ENCODE measurements at places on chromosomes 11 and 22.
A peak's percentile ranks its signal among the peaks of the same experiment; 100 is the strongest.

- no peak for DNase-seq
Measured at GRCh38 chr11:15493921-15494620, 379.3 kb downstream of the INSC start.

DNA sequence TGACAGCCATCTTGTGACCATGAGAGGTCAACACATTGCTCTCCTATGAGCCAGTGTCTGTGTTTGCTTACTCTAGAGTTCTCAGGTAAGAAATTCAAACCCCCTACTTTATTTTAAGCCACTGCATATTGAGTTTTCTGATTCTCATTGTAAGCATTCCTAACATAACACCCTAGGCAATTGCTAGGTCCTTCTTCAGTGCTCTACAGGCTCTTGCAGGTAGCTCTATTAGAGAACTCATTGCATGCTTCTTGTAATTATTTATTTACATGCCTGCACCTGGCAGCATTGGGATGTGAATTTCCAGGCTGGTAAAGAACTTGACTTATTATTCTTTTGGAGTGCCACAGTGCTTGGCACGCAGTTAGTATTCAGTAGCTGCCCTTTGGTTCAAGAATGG, 288.8 kb upstream of the SYN3 start:
- DNase-seq = no peak

- DNase-seq = no peak
Measured at GRCh38 chr11:74019860-74020259, 11.0 kb upstream of the UCP3 start.

DNA sequence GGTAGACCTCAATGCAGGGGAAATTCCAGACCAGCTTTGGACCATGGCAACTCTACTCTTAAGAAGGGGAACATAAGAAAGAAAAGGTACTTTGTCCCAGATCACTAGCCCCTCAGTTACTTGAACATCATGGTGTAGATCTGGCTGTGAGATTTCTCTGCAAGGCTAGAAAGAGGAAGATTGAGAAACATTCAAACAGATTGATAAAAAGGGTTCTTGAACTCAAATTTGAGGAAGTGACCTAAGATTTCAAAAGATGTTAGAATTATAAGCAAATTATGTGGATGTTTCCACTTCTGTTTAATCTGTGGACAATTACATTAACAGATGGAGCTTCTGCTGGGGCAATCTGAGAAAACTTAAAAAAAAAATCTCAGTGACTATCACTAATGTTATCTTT, 21.8 kb upstream of the UPB1 start:
- no peak for DNase-seq

DNA sequence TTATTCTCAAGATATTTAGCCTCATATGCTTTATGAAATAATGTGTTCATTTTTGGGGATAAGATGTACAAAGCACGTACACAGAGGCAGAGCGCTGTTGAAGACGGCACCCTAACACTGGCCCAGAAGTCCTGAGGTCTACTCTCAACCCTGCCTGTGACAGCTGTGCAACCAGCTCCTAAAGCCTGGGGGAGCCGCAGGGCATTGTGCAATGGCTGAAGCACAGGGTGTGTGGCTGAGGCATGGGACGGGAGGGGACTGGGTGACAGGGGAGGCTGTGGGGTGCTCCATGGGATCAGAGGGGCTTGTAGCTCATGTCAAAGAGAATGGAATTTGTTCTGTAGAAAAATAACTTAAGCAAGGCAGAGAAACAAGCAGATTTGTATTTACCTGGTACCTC, 27.7 kb downstream of the FAM227A start:
- no peak for DNase-seq

GRCh38 chr22:45271667-45272201, 13.0 kb upstream of the UPK3A start:
- DNase-seq = no peak

DNA sequence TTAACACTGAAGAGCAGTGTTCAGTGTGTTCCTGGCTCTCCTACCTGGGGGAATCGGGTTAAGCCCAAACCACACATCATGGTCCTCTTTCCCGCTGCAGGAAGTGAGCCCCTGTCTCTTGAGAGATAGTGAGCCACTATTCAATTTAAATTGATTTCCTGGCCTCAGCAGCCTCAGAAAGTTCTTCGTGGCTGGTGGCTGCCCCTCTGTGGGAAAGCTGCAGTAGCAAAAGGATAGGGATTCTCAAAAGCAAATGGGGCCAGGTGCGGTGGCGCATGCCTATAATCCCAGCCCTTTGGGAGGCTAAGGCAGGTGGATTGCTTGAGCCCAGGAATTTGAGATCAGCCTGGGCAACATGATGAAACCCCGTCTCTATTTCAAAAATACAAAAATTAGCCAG, 49.1 kb upstream of the CD5 start:
- no peak for DNase-seq

DNA sequence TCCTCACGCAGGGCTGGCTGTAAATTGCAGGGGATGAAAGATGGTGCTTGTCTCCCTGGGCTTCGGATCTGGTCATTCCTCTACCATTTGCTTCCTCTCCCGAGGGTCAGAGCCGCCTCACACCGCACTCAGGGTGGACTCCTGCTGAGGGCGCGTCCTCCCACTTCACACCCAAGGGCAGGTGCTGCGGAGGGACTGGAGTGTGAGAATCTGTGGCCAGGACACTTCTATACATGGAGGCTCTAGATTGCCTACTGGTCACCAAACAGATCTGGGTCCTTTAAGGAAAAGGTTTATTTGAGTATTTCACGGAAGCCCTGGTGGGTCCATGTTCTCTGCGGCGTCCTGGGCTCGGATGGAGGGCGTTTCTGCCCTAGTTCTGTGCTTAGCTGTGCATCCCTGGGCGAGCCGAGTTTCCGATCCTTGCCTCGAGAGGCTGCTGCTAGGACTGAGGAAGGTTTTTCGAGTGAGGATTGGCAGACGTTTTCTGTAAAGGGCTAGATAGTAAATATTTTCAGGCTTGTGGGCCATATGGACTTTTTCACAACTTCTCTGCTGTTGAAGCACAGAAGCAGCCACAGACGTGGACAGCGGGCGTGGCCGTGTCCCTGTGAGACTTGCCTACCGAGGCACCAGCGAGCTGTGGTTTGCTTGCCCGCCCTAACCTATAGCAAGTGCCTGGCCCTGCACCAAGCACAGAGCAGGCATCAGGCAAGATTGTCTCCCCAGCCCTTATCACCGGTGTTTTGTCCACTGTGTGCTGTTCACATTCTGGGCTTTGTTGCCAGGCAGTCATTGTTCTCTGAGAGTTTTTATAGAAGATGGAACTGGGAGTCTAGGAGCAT, 279.0 kb downstream of the TBC1D22A start:
- no peak for DNase-seq

- no peak for DNase-seq
Measured at GRCh38 chr22:26445577-26446275, 16.7 kb downstream of the ASPHD2 start.

- no peak for DNase-seq
Measured at GRCh38 chr11:8060801-8061554, 20.0 kb upstream of the TUB start.

- DNase-seq = no peak
Measured at GRCh38 chr11:111879637-111879960, 258 bp downstream of the CFAP68 start.

DNA sequence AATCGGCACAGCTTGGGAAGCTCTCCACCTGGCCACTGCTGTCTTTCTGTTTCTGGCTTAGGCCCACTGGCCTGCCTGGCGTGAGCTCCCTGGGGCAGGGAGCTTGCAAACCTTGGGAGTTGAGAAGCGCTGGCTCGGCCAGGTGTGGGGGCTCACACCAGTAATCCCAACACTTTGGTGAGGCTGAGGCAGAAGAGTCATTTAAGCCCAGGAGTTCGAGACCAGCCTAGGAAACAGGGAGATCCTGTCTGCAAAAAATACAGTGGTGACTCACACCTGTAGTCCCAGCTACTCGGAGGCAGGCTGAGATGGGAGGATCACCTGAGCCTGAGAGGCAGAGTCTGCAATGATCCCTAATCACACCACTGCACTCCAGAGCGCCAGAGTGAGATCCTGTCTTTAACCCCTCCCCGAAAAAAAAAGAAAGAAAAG, 4.0 kb downstream of the AP5B1 start:
- no peak for DNase-seq

DNA sequence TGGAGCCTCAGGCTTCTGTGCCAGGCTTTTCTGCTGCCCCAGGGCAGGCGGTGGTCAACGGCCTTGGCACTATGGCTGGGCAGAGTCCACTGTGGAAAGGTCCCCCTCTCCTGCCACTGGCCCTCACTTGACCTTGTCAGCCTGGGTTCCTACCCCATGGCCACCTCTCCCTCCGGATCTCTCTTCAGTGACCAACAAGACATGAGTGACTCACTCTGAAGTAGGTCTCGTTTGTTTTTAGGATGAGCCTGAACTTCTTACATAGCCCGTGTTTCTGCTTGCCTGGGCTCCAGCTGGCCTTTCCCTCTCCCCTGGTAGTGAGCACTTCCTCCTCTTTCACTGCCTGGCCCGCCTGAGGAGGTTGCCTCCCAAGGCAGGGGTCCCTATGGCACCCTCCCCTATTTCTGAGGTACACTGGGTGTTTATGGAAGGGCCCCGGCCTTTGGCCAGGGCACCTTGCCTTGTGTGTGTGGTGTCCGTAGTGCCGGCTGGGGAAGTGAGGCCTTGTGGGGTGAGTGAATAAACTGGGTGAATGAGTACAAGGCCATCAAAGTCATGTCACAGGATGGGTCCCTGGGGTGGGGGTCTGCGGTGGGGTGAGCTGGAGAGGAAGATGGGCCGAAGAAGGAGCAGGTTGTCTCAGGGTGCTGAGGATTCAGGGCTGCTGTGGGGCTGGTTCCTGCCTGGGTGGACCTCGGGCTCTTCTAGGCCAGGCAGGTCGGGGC, 5.0 kb downstream of the SHANK3 start:
- DNase-seq = no peak

DNA sequence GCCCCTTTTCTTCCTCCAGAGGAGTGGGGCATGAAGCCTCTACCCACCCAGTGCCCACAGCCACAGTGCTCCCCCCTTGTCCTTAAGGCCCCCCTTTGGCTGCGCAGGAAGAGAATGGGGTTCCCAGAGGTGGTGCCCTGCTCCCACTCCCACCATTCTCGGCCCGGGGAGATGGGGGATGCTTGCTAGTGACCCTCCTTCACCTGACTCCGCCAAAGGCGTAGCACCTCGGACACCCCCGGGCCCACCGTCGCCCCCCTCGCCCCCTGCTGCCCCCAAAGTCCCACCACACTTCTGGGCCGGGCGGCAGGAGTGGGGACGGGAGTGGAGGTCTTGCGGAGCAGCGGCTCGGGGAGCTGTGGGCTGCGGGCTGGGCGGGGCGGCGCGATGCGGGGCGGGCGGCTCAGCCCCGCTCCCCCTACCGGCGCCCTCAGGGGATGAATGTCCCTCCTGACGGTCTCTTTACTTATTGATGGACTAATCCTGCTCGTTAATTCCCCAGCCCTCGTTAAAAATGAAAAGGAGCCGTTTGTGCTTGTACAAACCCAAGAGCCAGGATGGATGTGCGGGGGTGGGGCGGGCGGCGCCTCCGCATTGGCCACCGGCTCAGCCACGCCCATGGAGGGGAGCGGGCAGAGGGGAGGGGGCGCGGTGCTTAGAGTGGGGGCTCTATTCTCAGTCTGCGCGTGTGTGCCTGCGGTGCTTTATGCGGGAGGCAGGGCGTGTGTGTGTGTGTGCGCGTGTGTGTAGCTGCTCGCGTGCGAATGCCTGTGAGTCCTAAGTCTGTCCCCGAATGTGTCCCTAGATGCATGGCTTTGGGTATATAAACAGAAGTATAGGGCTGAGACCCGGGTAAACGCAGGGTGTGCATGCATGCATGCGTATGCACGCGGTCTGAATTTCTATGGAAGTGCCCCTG, 25.6 kb downstream of the SYT7 start:
- no peak for DNase-seq

DNA sequence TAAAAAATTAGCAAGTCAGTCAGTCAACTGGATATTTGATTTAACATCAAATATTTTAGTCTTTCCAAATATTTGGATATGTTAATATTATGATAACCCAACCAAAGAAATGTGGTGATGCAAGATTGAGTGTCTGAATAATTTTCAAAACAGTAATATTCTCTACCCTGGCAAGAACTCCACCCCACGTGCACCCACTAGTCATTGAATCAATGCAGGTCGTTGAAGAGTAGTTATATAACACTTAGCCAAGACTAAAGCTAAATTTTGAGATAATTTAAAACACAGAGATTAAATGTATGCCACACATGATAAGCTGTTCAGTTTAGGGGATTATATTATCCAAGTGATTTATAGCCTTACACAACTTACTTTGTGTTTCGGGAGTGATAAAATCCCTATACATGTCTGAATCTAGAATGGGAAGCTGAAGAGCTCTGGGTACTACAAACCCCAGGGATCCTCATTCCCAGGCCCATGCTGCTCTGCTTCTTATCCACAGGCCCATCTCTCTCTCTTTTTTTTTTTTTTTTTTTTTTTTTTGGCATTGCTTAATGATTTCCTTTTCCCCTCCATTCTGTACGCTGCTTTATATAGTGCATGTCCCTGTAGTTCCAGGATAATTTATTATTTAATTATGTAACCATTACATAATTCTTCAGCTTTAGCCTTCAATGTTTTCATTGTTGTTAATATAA, 392.9 kb downstream of the NTM start:
- no peak for DNase-seq

GRCh38 chr11:93740730-93741093, 583 bp downstream of the TAF1D start:
- DNase-seq = peak; percentile 43

DNA sequence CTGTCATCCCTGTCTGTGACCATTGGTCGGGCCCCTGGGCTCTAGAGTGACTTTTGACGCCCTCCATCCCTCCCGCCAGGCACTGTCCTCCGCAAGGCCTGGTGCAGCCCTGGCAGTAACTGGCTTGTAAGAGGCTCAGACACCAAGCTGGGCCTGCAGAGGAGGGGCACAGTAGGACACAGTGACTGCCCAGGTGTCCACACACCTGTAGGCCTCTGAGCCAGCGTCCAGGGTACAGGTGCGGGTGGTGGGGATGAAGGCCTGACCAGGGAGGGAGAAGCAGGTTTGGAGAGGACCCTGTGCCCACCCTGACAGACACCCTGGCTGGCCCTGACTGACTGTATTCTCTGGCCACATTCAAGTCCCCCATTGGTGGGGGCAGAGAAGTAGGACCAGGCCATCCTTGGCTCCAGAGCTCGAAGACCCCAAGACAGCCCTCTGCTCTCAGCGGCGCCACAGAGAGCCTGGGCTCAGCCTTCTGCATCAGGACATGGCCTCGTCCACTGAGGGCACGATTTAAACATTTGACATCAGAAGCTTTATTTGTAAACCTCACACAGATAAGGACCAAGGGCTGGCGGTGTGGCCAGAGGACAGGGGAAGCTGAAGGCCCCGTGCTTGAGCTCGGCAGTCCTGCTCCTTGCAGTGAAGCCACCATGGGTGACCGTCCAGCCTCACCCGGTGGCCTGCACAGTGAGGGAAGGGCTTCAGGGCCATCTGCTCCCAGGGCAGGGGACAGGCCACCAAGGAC, 31.4 kb downstream of the PPIL2 start:
- DNase-seq = no peak

DNA sequence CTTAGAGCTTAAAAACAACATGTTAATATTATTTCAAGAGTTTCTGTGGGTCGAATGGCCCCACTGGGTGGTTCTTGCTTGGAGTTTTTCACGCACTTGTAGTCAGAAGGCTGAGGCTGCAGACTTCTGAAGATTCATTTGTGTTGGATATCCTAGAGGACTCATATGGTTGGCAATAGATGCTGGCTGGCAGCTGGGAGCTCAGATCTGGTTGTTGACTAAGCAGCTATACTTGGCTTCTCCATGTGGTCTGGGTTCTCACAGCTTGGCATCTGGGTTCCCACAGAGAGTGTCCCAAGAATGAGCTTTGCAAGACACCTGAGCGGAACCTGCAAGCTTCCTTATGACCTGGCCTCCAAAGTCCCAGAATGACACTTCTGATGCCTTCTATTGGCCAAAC, 163.9 kb upstream of the ZC3H12C start:
- DNase-seq = no peak
